ENCODE measurements at places on chromosomes 3 and 15.
A peak's percentile ranks its signal among the peaks of the same experiment; 100 is the strongest.

- no peak for DNase-seq
These were observed 13.2 kb downstream of the AAGAB start for GRCh38 chr15:67241132-67241855.

GRCh38 chr3:111864821-111865656, 6.0 kb downstream of the PHLDB2 start:
- DNase-seq, result peak; percentile 77

DNA sequence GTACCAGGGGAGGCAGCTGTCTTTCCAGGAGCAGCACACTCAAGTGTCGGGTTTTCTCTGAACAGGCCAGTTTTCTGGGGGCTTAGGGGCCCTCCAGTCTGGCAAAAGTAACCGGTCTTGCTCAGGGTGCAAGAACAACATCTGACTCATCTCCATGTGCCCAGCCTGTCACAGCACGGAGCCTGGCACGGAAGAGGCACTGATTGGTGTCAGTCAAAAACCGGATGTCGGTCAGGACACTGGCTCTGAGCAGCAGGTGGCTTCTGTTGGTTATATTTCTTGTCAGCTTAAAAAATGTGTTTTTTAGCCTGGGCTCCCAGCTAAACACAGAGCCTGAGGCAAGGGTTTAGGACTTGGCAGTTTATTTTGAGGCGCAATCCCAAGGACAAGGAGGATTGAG, 139.9 kb downstream of the FBLN2 start:
- DNase-seq, result no peak

GRCh38 chr3:77052051-77052501, 12.2 kb downstream of the ROBO2 start:
- peak; percentile 31 for DNase-seq

- DNase-seq, result no peak
These were observed 88.9 kb upstream of the FEZF2 start for GRCh38 chr3:62462104-62462762.

DNA sequence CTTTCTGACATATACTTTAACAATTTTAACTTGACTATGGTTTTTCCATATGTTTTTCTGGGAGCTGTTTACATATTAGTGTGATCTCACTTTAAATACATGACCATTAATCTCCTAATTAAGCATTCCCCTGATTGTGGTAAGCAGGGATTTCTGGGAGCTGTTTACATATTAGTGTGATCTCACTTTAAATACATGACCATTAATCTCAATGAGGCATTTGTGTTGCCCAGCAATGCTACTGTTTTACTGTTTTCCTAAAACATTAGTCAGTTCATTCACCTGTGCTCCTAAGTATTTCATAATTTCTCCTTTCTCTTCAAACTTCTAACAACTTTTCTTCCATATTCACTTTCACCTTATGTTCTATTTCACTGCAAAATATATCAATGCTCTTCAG, 3.6 kb upstream of the GRAMD1C start:
- DNase-seq, result no peak

- no peak for DNase-seq
These were observed 424.1 kb downstream of the FGF12 start for GRCh38 chr3:192303235-192303634.

GRCh38 chr15:70055601-70056051, 42.1 kb downstream of the TLE3 start:
- no peak for DNase-seq

DNA sequence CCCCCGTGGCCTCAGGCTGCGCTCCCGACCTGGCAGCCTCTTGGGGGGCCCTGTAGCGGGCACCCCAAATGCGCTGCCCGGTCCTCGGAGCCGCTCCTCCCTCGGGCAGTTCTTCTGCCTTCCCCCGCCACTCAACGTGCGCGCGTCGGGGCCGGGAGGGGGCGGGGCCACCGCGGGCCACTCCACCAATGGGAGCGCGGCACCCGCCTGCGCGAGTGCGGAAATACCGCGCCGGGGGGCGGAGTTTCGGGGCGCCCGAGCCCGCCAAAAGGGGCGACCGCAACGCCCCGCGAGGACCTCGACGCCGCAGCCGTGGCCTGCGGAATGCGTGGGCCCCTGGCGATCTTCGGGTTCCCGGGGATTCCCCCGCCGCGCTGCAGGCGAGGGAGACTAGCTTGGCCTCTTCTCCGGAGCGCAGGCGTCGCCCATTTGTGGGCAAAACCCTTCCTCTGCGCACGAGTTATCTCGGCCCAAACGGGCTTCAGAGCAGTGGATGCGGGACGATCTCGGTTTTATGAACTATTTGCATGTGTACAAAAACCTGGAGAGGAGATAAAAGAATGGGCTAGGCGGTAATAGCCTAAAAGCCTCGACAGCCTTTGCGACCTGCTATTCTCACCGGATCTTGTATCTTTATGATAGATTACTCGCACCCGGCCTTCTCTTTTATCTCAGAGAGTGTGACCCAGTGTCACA, at the start of gene TASOR:
Gene TASOR, minus strand, starts transcription at position 144 of the 696 bp plus-strand sequence. CDS start 259 bp downstream, outside the sequence.
- peak; percentile 90 for DNase-seq

GRCh38 chr3:57556459-57557084, 498 bp downstream of the PDE12 start:
- DNase-seq, result peak; percentile 56

GRCh38 chr3:118577055-118577777, 457.4 kb downstream of the IGSF11 start:
- DNase-seq, result no peak

- DNase-seq, result no peak
These were observed 36.7 kb downstream of the ZIC4 start for GRCh38 chr3:147369661-147370123.

DNA sequence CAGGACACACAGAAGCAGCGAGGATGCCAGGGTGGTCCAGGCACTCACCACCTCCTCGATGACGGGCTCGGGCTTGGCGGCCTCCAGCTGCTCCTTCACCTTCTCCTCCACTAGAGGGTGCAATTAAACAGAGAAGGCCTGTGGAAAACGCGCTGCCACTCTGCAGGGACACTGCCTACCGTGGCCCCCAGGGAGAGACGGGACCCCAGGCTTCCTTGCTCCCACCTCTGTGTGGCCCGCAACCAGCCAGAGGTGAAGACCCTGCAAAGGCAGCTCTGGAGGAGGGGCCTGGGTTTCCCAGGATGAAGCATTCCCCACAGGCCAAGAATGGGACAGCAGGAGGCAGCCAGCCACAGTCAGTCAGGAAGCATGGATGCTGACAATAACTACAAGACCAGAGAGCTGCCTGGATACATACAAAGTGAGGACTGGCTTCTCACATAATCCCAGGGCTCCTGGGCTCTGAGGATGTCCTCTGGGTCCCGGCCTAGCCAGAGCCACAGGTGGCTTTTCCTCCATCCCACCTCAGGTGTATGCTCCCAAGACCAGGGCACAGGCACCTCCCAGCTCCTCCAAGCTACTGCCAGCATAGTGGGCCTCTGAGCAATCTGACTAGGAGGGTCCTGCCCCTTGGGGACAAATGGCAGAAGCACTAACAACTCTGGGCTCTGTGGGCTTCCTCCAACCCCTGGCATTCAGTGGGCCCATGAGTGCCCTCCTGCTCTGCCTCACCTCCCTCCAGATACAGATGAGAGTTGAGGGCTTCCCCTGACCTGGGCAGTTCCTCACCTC, 46.2 kb downstream of the PTH1R start:
- DNase-seq, result peak; percentile 63

GRCh38 chr3:150076443-150076842, 105.7 kb upstream of the PFN2 start:
- no peak for DNase-seq

GRCh38 chr15:66816201-66816600, 114.2 kb downstream of the SMAD6 start:
- no peak for DNase-seq

- peak; percentile 56 for DNase-seq
These were observed 4.8 kb downstream of the VWA5B2 start for GRCh38 chr3:184234224-184234623.

GRCh38 chr15:87576486-87577176, 679.9 kb downstream of the NTRK3 start:
- DNase-seq, result no peak

GRCh38 chr15:49331951-49332350, 91.1 kb upstream of the FGF7 start:
- no peak for DNase-seq

- DNase-seq, result peak; percentile 81
These were observed 225.6 kb downstream of the PDZRN3 start for GRCh38 chr3:73399106-73399505.

DNA sequence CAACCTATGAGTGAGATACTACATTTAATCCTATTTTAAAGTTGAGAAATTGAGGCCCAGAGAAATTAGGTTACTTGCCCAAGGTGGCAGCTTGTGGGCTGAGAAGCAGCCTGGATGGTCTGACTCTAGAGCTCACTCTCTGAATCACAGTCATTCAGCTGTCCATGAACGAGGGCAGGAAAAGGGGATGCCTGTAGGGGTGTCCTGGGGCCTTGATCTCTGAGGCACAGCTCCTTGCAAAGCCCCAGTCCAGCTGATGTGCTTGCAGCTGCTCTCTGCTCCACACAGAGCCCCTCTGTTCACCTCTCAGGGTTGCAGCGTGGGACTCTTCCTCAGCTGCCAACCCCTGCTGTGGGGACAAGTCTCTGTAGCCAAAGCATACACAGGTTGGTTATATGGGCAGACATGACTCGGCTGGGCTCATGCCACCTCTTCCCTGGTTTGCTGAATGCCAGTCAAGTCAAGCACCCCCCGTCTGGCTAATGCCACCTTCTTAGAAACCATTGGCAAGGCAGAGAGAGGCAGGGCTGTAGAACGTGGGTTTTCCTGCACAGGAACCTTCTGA, 56.8 kb downstream of the GASK1A start:
- no peak for DNase-seq

DNA sequence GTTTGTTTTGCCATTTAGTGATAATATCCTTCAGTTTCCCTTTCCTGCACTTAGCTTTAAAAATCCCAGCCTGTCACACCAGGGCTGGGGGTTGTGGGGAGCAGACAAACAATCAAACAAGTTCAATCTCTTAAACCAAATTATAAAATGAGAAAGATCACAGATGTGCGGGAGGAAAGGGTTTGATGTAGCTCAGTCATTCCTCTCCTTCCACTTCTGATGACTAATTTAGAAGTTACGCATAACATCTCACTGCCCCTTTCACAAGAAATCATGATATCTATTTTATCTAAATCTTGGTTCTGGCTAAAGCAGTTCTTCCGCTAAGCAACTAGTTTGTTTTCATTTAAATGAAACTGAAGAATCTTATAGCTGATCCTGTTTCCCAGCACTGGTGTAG, 34.1 kb upstream of the ATG7 start:
- DNase-seq, result peak; percentile 87

GRCh38 chr3:110779581-110779980, 292.0 kb upstream of the NECTIN3 start:
- peak; percentile 39 for DNase-seq

GRCh38 chr15:57079931-57080620, 161.6 kb downstream of the TCF12 start:
- no peak for DNase-seq

DNA sequence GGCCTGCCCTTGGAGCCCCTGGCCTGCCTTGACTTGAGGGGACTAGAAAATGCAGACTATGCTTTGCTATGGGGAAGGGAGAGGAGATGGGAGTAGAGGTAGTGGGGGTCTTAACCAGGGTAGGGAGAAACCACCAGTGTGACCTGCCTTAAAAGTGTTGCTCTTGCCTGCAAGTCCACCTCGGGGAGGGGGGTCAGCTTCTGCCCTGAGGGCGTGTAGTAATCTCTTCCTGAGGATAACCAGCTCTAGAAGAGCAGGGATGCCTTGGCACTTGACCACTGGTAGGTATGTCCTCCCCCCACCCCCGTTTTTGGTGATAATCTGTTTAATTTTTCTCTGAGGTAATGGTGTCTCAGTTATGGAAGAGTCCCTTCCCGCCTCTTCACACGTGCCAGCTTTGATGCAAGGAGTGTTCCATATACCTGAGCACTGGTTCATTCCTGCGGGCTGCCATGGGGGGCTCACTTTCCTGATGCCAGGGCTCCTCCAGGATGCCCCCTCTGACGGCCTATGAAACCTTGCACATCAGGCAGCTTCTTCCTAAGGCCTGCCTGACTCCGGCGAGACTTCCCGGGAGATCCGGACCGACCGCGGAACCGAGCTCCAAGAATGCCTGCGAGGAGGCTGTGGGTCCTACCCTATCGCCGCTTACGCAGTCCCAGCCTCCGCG, 780 bp upstream of the P4HTM start:
- peak; percentile 36 for DNase-seq

GRCh38 chr15:79529157-79529785, 97.1 kb downstream of the MINAR1 start:
- DNase-seq, result no peak

GRCh38 chr15:43913026-43913780, 86.4 kb downstream of the WDR76 start:
- DNase-seq, result peak; percentile 88

DNA sequence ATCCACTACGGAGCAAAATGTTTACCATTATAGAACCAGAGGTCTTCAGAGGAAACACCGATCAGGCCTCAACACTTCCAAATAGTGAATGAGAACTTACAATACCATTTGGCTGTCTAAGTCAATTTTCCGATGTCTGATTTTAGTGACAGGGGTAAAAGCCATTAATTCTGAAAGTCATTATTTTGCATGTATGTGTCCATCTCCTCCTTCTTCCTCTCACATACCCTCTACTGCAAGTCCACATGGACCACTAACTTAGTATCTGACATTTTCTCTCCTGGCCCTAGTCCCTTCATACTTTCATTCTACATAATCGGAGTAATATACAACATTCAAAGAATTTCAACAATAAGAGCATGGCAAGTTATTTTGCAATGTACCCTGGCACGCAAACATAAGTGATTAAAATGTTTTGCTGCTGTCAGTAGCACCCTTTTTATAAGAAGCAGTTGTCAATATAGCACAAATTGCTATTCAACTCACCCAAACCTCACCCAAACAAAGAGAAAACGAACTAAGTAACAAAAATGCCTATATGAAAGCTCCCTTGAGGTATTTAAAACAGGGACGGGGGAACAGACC, 1.9 kb downstream of the TOP2B start:
- DNase-seq, result peak; percentile 55

- no peak for DNase-seq
These were observed 24.5 kb downstream of the SRPRB start for GRCh38 chr3:133830071-133830470.

DNA sequence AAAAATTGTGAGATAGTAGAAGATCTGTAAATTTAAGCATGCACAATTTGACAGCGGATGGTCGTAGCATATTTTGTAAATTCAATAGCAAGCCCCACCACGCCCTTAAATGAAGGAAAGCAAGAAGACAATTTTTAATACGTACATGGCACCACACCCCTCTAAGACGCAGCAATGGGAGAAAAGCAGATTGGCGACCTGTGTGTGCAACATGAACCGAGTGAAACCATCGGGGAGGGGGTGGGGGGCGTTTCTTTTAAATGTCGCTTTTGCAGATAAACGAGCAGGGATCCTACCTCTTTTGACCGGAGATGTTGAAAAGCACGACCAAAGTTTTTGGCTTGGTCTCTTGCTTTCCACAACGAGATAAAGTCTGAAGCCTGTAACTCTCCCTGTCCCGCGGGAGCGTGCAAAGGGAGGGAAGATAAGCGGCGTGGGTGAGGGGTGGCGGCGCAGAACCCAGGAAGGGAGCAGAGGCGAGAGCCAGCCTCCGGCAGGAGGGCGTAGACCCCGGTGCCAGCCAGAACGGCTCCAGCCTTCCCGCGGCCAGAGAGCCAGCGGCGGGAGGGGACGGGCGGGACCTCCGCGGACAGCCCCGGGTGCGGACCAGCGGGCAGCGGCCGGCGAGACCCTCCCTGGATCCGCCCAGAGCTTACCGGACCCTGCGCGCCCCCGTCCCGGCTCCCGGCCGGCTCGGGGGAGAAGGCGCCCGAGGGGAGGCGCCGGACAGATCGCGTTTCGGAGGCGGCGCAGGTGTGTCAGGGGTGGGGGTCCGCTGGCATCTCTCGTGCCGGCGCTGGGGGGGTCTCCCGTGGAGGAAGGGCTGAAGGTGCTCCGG, at the start of gene CHL1:
Gene CHL1, plus strand, starts transcription at position 453 of the 838 bp plus-strand sequence. CDS start 123,014 bp downstream, outside the sequence.
- no peak for DNase-seq

- DNase-seq, result no peak
These were observed 11.7 kb downstream of the EBLN2 start for GRCh38 chr3:73073091-73073707.

- peak; percentile 68 for DNase-seq
These were observed 96.0 kb downstream of the CCNL1 start for GRCh38 chr3:157063926-157064325.
